Glomerular endothelial cell (primary cell): ENCODE measurements at places on chromosomes 1 and 21.
A peak's percentile ranks its signal among the peaks of the same experiment; 100 is the strongest.

DNA sequence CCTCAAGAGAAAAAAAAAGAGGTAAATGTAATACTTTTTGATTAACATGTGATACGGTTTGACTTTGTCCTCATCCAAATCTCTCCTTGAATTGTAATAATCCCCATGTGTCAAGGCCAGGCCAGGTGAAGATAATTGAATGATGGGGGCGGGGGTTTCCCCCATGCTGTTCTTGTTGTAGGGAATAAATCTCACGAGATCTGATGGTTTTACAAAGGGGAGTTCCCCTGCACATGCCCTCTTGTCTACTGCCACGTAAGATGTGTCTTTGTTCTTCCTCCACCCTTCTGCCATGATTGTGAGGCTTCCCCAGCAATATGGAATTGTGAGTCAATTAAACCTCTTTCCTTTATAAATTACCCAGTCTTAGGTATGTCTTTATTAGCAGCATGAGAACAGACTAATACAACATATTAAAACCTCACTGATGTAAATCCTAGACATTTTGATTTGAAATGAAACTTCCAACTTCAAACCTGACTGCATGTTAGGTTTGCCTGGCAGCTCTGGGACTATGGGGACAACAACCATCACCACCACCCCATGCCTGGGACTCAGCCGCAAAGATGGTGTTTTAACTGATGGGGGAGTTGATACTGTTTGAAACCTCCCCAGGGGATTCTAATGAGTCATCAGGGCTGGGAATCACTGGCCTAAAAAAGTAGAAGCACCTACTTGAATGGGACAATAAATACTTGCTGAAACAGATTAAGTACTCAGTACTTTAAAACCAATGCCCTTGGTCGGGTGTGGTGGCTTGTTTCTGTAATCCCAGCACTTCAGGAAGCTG, 32.8 kb upstream of the BACH1 start:
- DNase-seq, result no peak

DNA sequence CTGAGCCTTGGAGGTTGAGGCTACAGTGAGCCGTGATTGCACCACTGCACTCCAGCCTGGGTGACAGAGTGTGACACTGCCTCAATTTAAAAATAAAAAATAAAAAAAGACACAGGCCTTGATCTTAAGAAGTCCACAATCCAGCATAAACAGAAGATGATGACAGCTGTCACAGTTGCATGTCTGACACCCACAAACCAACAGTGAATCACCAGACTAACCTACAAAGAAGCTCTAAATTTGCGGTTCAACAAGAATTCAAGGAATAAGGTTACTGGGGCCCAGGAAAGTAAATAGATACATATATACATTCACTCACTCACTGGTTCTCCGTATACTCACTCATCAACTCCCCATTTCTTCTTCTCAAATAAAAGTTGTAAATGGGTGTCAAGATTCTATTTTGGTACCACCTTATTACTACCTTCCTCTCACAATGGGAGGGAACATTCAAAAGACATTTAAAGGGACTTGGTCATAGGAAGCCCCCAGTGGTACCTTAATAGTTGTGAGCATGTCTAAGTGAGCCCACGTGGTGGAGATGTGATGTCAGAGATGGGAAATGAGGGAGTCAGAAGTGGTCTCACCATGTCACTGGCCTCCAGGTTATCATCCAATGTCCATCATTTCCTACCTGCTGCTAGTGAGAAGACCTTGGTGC, 66.9 kb upstream of the PRDX6 start:
- DNase-seq, result no peak

DNA sequence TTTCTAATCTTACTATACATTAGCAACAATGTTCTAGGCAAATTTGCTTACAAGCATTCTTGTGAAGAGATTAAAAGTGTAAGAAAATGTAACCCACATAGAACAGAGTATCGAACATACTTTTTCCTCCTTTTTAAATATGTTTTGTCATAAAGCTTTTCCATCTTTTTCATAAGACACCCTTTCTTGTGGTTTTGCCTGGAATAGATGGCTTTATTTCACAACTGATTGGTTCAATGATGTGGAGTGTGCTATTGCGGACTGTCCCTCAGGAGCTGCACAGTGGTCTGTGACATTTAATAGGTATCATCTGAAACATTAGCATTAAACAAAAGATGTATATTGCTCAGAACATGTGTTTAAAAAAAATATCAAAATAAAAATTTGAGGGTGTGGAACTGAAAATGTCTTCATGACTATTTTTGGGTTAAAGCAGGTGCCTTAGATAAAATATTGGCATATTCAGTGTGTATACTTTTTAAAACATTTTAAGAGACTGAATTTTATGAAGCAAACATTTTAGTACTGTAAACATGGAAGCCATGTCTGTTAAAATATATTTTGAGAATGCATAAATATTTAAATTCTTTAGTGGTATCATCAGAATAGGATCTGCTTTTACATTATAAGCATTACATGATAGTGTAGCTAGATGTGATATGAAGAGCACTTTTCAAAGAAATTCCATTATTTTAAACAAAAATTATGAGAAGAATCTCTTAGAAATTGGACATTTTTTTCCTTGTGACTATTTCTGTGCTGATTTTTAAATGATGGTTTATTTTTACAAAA, 48.3 kb upstream of the C1orf146 start:
- no peak for DNase-seq

DNA sequence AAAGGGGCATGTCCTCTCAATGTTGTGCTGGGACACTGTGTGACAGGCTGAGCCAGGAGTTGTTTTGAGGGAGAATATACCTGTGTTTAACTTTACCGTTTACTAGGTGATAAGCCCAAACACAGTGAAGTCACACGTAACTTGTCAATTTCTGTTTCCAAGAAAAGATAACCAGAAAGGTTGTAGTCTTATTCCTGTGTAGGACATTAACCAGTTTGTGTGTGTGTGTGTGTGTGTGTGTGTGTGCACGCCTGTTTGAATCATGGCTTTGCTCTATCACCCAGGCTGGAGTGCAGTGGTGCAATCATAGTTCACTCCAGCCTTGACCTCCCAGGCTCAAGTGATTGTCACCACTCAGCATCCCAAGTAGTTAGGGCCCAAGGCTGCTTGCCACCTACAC, 83.6 kb downstream of the MRPS6 start:
- DNase-seq, result no peak

DNA sequence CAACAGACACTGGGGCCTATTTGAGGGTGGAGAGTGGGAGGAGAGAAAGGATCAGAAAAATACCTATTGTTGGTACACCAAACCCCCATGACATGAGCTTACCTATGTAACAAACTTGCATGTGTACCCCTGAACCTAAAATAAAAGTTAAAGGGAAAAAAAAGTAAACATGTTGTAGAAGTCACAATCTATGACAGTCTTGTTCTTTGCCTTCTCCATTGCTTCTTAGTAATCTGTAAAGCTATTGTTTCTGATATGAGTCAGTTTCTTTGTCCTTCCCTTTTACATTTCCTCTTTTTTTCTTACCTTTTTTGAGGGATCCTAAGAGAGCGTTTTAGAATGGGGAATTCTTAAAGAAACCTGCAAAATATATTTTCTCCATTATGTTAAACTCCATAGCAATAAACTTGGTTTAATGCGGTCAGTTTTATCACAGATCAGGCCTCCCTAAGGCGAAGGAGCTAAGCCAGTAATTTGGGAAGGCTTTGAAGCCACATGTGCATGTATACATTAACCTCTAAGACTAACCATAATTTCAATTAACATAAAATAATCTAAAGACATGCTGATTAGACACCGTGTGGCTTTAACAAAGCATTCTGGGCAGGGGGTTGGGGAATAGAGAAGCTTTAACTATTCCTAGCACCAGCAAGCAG, 77.8 kb upstream of the C1orf105 start:
- DNase-seq, result peak; percentile 14

- no peak for DNase-seq
Observed at GRCh38 chr1:85857991-85858390, 149.8 kb upstream of the ZNHIT6 start.

- no peak for DNase-seq
Observed at GRCh38 chr1:117735045-117735992, 129.5 kb downstream of the TENT5C start.

DNA sequence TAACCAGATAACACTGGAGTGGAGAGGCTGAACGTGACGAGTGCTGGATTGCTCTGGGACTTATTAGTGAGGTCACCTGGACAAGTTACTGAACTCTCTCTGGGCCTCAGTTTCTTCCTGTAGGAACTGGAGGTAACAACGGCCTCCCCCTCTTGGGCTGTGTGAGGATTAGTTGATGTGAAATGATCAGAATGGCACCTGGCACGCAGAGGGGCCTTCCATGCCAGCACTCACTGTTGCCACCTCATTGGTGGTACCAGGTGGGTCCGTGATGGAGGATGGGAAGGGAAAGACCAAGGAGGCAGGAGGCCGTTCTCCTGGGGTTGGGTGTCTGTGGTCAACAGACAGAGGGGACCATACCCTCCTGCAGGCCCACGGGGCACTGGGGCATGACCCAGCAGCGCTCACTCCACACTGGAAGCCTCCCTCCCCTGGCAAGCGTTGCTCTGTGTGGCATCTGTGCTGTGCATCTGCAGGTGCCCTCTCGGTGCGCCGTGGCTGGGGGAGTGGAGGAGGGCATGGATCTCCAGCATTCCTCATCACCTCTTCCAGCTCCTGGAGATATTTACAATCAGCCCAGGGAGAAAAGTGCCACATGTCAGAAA, 349.5 kb upstream of the VAMP3 start:
- no peak for DNase-seq

DNA sequence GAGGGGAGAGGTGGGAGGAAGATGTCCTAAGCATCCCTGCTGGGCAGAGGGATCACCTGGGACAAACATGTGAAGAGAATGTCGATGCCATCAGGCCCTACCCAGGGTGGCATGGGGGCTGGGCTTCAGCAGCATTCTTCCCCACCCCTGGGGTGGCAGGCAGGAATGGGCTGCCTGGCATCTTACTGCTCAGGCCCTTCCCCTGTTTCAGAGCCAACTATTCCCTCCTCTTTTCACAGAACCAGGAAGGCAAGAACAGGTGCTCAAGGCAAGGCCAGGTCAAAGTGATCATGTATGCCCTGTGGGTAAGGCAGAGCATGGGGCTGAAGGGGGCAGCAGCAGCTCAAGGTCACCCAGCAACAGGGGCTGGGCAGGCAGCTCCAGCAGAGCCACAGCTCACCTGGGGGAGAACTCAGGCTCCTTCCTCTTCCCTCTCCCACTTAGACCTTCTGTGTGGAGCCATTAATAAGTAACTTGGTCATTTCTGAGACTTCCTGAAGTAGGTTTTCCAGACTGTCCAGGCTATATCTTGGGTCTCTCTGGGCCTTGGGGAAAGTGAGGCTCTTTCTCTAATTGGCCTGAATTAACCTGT, 56.4 kb downstream of the ELK4 start:
- DNase-seq, result no peak

DNA sequence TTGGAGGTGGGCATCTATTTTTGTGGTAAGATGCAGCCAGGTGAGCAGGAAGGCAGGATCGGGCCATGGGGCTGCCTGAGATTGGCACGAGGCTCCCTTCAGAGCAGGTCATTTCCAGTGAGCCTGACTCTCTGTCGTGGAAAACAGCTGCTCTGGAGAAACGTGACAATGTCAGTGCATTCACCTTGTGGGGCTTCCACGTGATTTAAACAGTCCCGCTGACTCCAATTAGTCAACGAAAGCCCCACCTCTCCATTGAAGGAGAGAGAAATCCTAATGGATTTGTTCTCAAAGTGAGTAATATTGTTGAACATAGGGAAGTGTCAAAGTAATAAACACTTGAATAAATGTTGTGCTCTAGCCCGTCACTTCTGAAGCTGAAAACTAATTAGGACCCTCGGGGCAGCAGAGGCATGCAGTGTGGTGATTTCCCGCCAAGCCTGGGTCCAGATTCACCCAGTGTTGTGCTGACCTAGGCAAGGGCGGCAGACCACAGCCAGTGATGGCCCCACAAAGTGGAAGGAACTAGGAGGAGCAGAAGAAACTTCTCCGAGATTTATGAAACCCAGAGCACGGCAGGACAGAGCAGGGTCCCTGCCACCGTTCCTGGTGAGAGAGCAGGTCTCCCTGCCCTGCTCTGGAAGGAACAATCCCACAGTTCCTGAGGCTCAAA, 172.5 kb upstream of the C1orf174 start:
- DNase-seq, result no peak

DNA sequence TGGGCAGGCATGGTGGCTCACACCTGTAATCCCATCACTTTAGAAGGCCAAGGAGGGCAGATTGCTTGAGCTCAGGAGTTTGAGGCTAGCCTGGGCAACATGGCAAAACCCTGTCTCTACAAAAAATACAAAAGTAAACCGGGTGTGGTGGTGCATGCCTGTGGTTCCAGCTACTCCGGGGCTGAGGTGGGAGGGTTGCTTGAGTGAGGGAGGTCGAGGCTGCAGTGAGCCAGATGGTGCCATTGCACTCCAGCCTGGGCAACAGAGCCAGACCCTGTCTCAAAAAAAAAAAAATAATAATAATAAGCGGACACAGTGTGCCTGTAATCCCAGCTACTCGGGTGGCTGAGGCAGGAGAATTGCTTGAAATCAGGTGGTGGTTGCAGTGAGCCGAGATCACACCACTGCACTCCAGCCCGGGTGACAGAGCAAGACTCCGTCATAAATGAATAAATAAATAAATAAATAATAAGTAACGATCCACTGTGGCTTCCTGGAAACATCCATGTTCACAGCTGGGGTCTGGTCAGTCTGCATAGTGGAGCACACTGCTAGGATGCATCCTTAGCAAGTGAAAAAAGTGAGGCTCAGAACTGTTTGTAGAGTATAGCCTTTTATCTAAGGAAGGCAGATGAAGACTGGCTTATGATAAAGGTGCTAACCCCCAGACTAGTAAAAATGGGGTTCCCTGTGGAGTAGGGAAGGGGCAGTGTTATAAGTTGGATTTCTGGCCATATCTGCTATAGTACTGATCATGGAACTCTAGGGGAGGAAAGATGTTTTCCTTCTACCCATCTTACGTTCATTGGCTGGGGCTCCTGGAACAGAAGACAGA, 15.7 kb downstream of the PKNOX1 start:
- DNase-seq, result no peak

DNA sequence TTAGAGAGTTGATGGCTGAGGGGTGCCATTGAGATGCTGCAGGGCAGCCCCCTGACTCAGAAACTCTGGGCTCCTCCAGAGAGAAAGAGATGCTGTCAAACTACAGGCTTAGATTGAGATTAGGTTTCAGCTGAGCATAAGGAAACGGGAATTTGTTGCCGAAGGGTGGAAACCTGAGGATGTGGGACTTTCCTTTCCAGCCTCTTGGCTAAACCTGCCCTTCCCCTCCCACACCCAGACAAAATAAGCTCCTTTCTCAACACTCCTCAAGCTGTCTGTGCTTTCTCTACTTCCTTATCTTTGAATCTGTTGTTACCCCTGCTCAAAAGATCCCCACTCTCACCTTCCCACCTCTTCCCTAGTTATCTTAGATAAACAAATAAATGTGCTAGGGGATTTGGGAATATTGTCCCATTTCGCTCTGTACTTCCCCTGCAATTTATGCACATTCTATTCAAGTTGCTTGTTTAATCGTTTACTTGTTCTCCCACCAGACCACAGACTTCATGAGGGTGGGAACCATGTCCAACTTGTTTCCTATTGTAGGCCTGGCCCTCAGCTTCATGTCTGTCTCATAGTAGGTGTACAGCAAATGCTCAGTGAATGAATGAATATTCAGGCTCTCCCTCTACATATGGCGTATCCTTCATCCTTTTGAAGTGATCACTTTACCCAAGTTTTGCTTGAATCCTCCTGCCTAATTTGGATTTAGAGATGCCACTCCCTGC, 30.6 kb upstream of the MARK1 start:
- DNase-seq, result no peak
